Chondrocyte (in vitro differentiated cells): ENCODE measurements at places on chromosomes 16 and 17. TPM values are rescaled to one million over a fixed set of nuclear protein-coding genes. Genes with fewer than 3 reads are reported as not detected.

GRCh38 chr16:46568472-46569230, 52.5 kb downstream of the SHCBP1 start:
- no peak overlapping the region for H3K4me3 ChIP-seq
- no peak overlapping the region for H3K27ac ChIP-seq
- DNase-seq, result peak; percentile 91
- peaks cover 17% of the 10 kb centered on the region for H3K27me3 ChIP-seq
- no peaks in the 10 kb centered on the region for H3K36me3 ChIP-seq

GRCh38 chr17:80539022-80539641, 5.5 kb upstream of the RPTOR start:
- no peaks in the 10 kb centered on the region for H3K36me3 ChIP-seq
- no peak overlapping the region for H3K4me3 ChIP-seq
- H3K27me3 ChIP-seq, result peaks cover 1% of the 10 kb centered on the region
- H3K4me1 ChIP-seq, result peaks cover 7% of the 10 kb centered on the region
- no peak for DNase-seq
- H3K27ac ChIP-seq, result no peak overlapping the region

- no peaks in the 10 kb centered on the region for H3K27me3 ChIP-seq
- H3K27ac ChIP-seq, result peak overlapping the region; percentile 90
- peaks cover 12% of the 10 kb centered on the region for H3K4me1 ChIP-seq
- no peak overlapping the region for H3K4me3 ChIP-seq
- no peaks in the 10 kb centered on the region for H3K36me3 ChIP-seq
- no peak for DNase-seq
These were observed 25.0 kb downstream of the GABARAPL2 start for GRCh38 chr16:75590920-75591843.

HCRT gene
- not detected in 3 replicates for total RNA-seq

DNA sequence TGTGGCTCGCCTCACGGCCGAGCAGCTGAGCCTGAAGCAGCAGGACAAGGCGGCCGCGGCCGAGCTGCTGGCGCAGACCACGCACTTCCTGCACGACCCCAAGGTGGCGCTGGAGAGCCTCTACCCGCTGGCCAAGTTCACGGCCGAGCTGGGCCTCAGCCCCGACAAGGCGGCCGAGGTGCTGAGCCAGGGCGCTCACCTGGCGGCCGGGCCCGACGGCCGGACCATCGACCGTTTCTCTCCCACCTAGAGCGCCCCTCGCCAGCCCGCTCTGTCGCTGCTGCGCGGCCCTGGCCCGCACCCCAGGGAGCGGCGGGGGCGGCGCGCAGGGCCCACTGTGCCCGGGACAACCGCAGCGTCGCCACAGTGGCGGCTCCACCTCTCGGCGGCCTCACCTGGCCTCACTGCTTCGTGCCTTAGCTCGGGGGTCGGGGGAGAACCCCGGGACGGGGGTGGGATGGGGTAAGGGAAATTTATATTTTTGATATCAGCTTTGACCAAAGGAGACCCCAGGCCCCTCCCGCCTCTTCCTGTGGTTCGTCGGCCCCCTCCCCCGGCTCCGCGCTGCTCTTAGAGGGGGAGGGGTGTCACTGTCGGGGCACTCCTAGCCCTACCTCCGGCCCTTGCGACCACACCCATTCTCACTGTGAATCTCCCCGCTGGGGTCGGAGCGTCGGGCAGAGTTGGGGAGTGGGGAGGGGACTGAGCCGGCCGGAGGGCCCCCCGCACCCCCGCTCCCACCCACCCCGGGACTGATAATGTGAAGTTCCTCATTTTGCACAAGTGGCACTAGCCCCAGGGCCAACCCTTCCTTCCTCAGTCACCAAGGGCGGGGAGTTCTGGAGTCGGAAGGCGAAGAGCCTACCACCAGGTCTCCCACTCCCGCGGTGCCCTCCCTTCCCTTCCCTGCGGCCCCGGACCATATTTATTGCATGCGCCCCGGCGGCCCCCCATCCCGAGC, 4.0 kb downstream of the HIC1 start:
- peaks cover 2% of the 10 kb centered on the region for H3K36me3 ChIP-seq
- DNase-seq, result no peak
- H3K27ac ChIP-seq, result no peak overlapping the region
- no peaks in the 10 kb centered on the region for H3K27me3 ChIP-seq

GRCh38 chr17:75776386-75777295, 8.0 kb upstream of the UNK start:
- no peaks in the 10 kb centered on the region for H3K27me3 ChIP-seq
- H3K4me1 ChIP-seq, result peaks cover 32% of the 10 kb centered on the region
- DNase-seq, result no peak
- H3K27ac ChIP-seq, result peak overlapping the region; percentile 76
- H3K36me3 ChIP-seq, result peaks cover 23% of the 10 kb centered on the region

DNA sequence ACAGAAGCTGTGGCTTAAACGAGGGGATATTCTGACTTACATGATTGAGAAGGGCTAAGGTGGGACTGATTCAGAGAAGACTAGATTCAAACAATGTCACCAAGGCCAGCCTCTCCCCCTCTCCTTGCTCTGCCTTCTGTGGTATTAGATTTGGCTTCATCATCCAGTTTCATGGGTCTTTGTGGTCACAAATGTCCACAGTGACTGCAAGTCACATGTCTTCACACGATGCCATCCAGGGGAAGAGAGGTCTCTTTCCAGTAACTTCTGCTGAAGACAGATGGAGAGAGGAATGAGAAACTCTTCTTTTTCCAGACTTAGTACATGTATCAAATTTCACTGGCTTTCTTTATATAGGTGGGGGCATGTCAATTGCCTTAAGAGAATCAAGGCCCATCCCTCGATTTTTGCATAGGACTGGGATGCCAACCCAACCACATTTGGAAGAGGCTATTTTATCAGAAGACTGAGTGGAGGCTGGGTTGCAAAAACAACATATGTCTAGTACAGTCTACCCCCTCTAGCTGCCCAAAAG, 57.3 kb upstream of the HNF1B start:
- H3K27ac ChIP-seq, result peak overlapping the region; percentile 88
- H3K36me3 ChIP-seq, result no peaks in the 10 kb centered on the region
- H3K4me3 ChIP-seq, result peak overlapping the region; percentile 27
- H3K27me3 ChIP-seq, result no peaks in the 10 kb centered on the region

METTL22 gene
- total RNA-seq, result 33.5 to 39.9 TPM (median 33.9 TPM) in 3 replicates

- H3K4me3 ChIP-seq, result no peak overlapping the region
- H3K27ac ChIP-seq, result no peak overlapping the region
- H3K4me1 ChIP-seq, result no peaks in the 10 kb centered on the region
- peaks cover 6% of the 10 kb centered on the region for H3K36me3 ChIP-seq
- H3K27me3 ChIP-seq, result no peaks in the 10 kb centered on the region
These were observed 23.4 kb downstream of the C17orf67 start for GRCh38 chr17:56810343-56810742.

SKAP1 gene
- not detected in 3 replicates for total RNA-seq

DNAI2 gene
- not detected in 3 replicates for total RNA-seq

DNA sequence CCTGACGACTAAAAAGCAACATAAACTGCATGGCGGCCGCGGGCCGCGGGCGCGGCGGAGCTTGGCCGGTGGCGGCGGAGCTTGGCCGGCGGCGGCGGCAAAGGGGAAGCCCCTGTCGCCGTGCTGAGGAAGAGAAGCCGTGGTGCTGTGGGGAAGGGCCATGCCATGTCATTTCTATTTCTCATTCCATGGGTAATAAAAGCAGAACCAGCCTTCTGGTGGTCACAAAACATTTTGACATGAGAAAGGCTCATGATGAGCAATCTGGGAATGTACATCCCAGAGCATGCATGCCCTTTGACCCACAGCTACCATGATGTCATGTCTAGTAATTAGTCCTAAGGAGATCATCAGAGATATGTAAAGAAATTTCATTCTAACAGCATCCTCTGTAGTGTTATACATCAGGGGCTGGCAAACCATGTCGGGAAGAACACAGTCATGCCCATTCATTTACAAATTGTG, 23.9 kb upstream of the HEATR6 start:
- H3K27me3 ChIP-seq, result no peaks in the 10 kb centered on the region
- no peak overlapping the region for H3K4me3 ChIP-seq
- no peak for DNase-seq
- H3K27ac ChIP-seq, result peak overlapping the region; percentile 29

CTRL gene
- not detected in 3 replicates for total RNA-seq

WNT9B gene
- not detected in 3 replicates for total RNA-seq

- no peaks in the 10 kb centered on the region for H3K27me3 ChIP-seq
- DNase-seq, result peak; percentile 96
- peaks cover 23% of the 10 kb centered on the region for H3K36me3 ChIP-seq
These were observed at the start of gene KRABD2 for GRCh38 chr17:8376271-8377067. Gene KRABD2, minus strand, starts transcription at chr17:8376704.

DNA sequence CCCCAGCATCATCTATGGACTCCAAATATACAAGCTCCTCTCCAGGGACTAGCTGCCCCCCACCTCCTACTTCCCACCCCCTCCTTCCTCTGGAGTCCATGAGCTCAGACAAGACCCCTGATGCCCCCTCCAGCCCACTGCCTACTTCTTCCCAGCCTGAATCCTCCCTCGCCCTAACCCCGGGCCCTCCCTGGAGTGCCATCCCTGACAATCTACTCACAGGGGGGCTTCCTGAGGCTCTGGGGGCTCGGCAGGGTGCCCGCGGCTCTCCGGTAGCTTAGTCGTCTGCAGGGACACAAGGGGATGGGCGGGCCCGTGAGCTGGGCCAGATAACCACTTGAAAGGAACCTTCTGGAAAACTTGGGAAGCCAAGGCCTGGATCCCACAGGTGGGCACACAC, 15.1 kb downstream of the MPP3 start:
- H3K27me3 ChIP-seq, result no peaks in the 10 kb centered on the region
- H3K4me1 ChIP-seq, result peaks cover 11% of the 10 kb centered on the region
- no peak for DNase-seq

SLC5A10 gene
- not detected in 3 replicates for total RNA-seq

DNA sequence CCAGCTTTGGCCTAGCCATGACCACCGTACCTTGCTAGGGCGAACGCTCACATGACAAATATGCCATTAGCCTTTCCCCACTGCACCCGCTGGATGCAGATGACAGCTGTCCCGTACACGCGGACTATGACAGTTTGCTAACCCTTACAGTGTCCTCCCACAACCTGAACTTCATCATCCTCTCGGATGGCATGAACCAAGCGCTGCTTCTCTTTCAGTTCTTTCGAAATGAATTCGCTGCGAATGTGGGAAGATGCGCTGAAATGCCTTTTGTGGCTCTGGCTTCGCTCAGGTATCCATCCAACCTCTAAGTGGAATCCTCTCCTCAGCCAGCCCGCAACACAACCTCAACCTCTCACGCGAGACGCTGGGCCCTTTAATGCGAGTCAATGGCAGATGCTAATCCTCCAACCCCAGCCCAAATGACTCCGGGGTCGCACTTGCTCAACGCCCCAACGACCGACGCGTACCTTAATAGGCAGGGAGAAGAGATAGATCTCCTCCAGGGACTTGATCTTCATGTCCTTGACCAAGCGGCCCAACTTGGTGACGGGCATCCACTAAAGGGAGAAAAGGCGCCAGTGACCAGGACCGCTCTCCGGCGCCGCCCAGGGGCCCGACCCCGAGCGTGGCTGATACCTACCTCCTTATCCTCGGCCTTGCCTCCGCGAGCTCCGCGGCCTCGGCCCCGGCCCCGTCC, 670 bp downstream of the RPS2 start:
- no peak for DNase-seq
- H3K4me1 ChIP-seq, result peaks cover 50% of the 10 kb centered on the region
- peak overlapping the region; percentile 87 for H3K4me3 ChIP-seq
- H3K27ac ChIP-seq, result peak overlapping the region; percentile 92
- H3K36me3 ChIP-seq, result peaks cover 15% of the 10 kb centered on the region

GRCh38 chr17:51455931-51456330, 195.6 kb downstream of the UTP18 start:
- no peak overlapping the region for H3K27ac ChIP-seq
- peaks cover 6% of the 10 kb centered on the region for H3K4me1 ChIP-seq
- no peaks in the 10 kb centered on the region for H3K36me3 ChIP-seq
- H3K27me3 ChIP-seq, result peaks cover 3% of the 10 kb centered on the region
- no peak for DNase-seq
- H3K4me3 ChIP-seq, result no peak overlapping the region

DNA sequence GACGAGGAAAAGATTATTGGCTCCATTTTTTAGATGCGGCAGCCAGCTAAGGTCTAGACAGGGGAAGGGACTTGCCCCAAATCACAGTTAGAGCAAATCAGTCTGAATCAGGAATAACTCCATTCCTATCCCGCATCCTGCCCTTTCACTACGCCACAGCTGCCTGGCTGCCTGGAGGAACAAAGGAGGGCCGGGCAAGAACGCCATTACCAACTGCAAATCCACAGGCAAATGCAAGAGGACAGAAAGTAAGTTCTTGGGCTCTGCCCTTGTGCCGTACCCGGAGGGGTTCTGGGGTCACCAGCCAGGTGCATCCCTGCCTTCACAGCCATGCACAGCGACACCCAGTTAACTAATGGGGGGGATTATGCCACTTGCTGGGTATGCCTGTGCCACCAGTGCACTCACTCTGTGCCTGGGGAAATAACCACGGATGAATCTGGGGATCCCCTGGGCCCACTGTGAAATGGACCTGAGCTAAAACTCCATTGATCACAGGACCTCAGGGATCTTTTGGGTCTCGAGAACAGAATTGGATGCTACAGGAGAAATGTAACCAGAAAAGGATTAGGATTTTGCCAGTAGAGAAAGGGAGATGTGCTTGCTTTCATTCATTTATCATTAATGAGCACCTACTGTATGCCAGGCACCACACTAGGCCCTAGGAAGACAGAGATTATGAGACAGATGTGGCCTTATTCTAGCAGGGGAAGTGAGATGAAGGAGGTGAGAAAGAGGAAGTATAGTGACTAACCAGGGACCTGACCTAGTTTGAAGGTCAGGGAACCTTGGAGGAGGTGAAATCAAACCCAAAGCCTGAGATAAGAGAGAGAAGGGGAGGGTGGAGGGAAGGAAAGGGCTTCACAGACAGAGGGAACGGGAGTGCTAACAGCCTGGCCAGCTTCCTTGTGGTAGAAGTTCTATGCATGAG, 17.7 kb downstream of the BCL7C start:
- peaks cover 28% of the 10 kb centered on the region for H3K4me1 ChIP-seq
- peak overlapping the region; percentile 89 for H3K4me3 ChIP-seq
- no peaks in the 10 kb centered on the region for H3K27me3 ChIP-seq
- H3K36me3 ChIP-seq, result peaks cover 11% of the 10 kb centered on the region

AGRP gene
- total RNA-seq, result not detected in 3 replicates

GRCh38 chr16:82675300-82675699, 48.5 kb downstream of the CDH13 start:
- H3K4me3 ChIP-seq, result no peak overlapping the region
- H3K4me1 ChIP-seq, result peaks cover 18% of the 10 kb centered on the region
- no peak for DNase-seq
- H3K36me3 ChIP-seq, result peaks cover 1% of the 10 kb centered on the region

GRCh38 chr16:79316004-79316458, 284.5 kb downstream of the MAF start:
- H3K4me1 ChIP-seq, result no peaks in the 10 kb centered on the region
- H3K36me3 ChIP-seq, result no peaks in the 10 kb centered on the region
- H3K27me3 ChIP-seq, result peaks cover 44% of the 10 kb centered on the region
- H3K27ac ChIP-seq, result no peak overlapping the region

- peak overlapping the region; percentile 51 for H3K27ac ChIP-seq
- H3K36me3 ChIP-seq, result no peaks in the 10 kb centered on the region
- H3K4me1 ChIP-seq, result peaks cover 56% of the 10 kb centered on the region
- no peak for DNase-seq
These were observed 40.7 kb downstream of the KSR1 start for GRCh38 chr17:27496971-27497370.

DNA sequence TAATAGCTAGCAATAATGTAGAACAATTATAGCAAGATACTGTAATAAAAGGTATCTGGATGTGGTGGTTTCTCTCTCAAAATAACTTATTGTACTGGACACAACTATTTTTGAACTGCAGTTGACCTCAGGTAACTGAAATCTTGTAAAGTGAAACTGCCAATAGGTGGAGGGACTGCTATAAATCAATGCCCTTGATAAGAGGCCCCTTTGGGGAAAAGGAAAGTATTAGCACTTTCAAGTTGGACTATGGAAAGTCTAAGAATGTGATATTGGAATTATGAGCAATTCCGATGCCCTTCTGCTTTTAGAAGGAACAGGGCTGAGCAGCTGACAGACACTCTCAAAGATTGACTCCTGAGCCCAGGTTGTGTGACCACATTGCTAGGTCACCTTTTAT, 44.5 kb upstream of the ARHGAP44 start:
- peaks cover 20% of the 10 kb centered on the region for H3K36me3 ChIP-seq
- no peak for DNase-seq
- H3K27ac ChIP-seq, result no peak overlapping the region
